ENCODE measurements at places on chromosomes 2 and 18.

DNA sequence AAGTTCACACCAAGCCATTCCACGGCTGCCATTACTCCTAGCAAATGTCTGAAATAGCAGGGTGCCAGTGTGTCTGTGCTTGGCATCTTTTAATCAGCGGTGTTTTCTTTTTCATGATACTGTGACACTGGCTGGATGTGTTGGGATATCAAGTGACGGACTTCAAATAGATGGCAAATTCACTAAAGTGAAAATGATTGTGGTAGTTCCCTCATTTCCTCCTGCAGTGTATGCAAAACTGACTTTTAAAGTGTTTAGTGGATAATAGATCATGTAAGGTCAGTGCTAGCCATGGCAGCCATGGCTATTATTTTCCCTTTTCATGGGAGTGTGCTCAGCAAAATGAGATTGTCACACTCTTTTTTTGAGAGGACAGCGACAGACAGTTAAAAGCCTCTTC, 261.5 kb upstream of the SIX3 start:
- DNase-seq: no peak

DNA sequence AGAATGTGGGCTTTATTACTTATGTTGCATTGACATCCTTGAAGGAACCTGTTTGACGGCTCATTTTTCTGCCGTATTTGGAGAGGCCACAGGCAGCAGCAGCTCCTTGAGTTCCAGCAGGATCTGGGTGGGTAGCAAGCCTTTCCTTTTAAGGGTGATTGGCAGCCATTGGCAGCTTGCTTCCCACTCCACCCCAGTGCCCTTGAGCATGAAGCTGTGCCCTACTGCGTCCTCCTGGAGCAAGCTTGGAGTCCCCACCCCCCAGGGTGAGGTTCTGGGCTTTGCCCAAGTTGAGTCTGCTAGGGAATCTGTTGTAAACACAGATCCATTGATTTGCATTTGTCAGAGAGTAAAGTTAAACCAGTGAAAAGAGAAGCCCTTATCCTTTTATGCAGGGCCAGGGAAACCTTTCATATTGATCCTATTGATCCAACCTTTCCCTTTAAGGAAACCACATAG, 9.2 kb downstream of the ONECUT2 start:
- DNase-seq: no peak

DNA sequence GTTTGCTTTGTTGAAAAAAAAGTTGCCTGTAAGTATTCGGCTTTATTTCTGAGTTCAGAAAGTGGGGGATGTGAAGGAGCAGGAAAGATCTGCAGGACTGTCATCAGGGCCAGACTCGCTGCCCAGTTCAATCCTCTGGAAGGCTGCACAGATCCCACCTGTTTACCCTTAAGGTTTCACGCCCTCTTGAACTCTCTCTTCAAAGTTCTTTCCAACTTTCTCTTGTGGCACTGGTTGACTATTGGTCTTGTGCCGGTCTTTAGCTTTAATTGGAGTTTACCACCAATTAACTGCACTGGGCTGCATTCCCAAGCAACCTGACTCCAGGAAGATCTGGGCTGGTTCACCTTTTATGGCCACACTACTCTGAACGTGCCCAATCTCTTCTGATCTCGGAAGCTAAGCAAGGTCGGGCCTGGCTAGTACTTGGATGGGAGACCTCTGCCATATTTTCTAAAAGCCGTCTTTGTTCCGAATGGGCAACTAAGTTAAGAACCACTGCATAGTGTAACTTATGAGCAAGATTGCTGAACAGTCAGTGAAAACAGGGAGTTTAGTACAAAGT, 495.0 kb downstream of the DPP10 start:
- no peak for DNase-seq

GRCh38 chr2:149271575-149271974, 58.8 kb upstream of the LYPD6 start:
- DNase-seq: no peak

DNA sequence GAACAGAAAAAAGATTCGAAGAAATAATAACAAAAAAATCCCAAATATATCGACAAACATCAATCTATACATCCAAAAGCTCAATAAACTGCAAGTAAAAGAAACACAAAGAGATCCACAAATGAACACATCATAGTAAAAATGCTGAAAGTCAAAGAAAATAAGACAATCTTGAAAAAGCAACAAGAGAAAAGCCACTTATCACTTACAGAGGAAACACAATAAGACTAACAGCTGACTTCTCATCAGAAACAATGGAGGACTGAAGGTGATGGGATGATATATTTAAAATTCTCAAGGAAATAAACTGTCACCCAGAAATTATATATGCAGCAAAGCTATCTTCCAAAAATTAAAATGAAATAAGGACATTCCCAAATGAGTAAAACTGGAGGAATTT, 140.3 kb downstream of the NDUFA10 start:
- DNase-seq: no peak

- DNase-seq: peak; percentile 72
These were observed 27.5 kb upstream of the FAM237A start for GRCh38 chr2:206614811-206615210.
